ENCODE measurements at places on chromosomes 6 and 20.
A peak's percentile ranks its signal among the peaks of the same experiment; 100 is the strongest.

DNA sequence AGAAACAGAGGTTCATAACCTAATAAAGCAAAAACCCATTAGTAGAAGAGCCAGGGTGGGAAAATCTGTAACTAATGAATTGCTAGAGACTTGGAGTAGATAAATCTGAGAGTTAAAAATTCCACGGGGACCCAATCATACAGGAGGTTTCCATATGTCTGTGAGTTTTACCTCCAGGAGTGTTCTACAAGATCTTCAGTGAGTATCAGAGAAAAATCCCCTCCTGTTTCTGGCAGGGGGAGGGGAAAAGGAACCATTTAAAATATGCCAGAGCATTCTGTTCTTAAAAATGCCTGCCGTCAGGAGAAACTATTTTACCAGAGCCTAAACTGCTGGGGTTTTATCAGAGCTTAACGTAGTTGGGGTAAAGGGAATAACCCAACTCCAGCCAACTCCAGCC lies 54.0 kb upstream of the PLN start:
- peak; percentile 49 for DNase-seq

GRCh38 chr6:141726248-141726647 lies 406.5 kb upstream of the GJE1 start:
- no peak for DNase-seq

GRCh38 chr6:24614043-24614420 lies 32.0 kb downstream of the KIAA0319 start:
- DNase-seq: no peak

- DNase-seq: no peak
These were observed 162.0 kb upstream of the EPHA7 start for GRCh38 chr6:93581371-93581770.

GRCh38 chr20:55386686-55387085 lies 618.6 kb downstream of the CBLN4 start:
- DNase-seq: peak; percentile 1

DNA sequence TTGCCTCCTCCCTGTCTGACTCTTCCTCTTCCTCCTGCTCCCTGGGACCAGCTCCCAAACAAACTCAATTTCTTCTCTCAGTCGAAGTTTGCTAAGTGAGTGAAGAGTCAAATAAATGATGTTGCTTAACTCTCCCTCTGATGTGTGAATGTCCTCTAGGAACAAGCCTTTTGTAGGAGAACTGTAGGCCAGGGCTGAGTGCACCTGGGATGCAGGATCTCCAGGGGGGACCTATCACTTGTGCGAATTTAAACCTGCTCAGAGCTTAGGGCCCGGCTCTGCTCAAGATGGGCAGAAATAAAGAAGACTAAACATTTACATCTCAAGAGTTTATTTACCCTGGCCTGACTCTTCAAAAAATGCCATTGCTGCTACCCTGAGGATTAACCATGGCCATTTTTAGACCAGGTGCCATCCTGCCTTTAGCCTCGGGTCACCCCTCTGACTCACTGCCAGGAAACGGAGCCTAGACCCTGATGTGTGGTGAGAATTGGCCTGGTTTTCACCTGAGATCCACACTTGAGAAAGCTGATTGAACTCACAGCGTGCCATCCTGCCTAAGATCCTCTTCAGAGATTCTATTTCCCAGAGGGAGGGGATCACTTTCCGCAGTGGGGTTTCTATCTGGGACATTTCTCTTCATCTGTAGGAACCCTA lies 63.6 kb upstream of the CD93 start:
- DNase-seq: no peak

DNA sequence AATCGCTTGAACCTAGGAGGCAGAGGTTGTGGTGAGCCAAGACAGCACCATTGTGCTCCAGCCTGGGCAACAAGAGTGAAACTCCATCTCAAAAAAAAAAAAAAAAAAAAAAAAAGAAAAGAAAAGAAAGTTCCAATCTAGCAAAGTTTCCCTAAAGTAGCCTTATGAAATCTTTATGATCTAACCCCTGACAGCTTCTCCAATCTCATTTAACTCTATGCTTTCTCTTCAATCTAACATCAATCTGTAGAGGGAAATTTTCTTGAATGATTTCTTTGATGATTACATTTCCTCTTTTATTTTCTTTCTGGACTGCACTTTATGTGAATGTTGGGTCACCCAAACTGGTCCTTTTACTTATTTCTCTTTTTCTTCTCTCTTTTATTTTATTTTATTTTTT lies 2.2 kb upstream of the SLC18B1 start:
- no peak for DNase-seq

- DNase-seq: peak; percentile 71
These were observed 81.7 kb upstream of the NFATC2 start for GRCh38 chr20:51624157-51624731.

GRCh38 chr20:45104786-45105185 lies 3.9 kb upstream of the KCNS1 start:
- peak; percentile 72 for DNase-seq

- DNase-seq: peak; percentile 87
These were observed 2.3 kb downstream of the E2F3 start for GRCh38 chr6:20403766-20404640.

- peak; percentile 40 for DNase-seq
These were observed 77.6 kb downstream of the HUS1B start for GRCh38 chr6:579339-579738.

GRCh38 chr6:85594197-85594930 lies 706 bp upstream of the SNX14 start:
- peak; percentile 4 for DNase-seq

DNA sequence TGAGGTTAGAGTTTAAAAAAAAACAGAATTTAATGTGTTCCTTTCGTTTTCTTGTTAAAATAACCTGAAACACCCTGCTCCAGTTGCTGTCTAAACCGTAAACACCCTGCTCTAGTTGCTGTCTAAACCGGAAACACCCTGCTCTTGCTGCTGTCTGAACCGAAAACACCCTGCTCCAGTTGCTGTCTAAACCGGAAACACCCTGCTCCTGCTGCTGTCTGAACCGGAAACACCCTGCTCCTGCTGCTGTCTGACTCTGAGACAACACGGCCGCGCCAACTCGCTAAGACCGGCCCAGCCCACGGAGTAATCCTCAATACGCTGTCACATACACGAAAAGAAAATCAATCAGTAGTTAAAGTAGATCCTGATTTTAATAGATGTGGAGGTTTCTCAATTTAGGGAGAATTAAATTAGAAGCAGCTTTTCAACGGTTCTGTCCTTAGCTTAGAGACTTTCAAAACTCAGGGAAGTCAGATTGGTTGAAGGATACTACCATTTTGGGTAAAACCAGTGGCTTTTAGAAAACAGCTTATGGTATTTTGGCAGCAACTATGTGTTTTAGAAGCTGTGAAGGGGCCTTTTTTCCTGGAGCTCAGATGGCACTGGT lies 98.3 kb downstream of the RAMACL start:
- DNase-seq: peak; percentile 67

GRCh38 chr6:100276311-100277057 lies 188.2 kb downstream of the SIM1 start:
- DNase-seq: no peak

DNA sequence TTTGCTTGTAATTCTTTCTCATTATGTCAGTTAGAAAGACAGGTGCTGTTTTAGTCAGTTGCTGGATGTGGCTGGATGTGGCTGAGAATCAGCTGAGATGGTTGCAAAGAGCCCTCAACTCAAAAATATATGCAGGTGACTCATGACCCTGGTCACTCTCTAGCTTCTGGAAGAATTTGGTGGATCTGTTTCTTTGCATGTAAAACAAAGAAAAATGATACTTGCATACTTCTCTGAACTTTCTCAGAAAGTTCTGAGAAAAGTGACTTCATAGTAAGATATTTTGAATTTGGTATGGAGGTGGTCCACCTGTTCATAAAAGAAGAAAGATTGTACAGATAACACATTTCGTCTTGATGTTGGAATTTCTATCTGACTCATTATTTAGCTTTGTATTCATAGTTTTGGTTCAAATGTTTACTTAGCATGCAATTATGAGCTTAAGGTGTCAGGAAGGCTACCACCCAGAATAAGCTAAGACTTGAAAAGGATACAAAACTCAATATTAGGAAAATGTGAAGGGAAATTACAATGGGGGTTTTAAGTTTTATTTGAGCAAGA lies 163.2 kb upstream of the OLIG3 start:
- DNase-seq: no peak

- no peak for DNase-seq
These were observed 105.6 kb upstream of the NXT1 start for GRCh38 chr20:23244916-23245552.

DNA sequence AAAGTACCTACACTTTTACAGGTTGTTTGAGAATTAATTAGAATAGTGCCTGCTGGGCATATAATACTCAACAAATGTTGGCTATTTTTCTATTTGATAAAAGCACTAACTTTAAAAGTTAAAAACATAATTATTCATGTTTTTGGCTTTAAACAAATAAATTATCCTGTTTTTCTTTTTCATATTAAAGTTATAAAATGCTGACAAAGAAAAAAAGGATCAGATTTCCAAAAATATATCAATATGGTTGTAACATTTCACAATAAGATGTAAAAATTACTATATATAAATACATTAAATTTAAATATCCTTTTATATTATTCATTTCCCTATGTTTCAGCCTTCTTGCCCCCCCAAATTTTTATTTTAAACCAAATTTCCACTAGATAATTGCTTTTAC lies 312.0 kb downstream of the RNGTT start:
- DNase-seq: no peak

GRCh38 chr20:36465109-36466080 lies 75.9 kb upstream of the MYL9 start:
- peak; percentile 90 for DNase-seq

DNA sequence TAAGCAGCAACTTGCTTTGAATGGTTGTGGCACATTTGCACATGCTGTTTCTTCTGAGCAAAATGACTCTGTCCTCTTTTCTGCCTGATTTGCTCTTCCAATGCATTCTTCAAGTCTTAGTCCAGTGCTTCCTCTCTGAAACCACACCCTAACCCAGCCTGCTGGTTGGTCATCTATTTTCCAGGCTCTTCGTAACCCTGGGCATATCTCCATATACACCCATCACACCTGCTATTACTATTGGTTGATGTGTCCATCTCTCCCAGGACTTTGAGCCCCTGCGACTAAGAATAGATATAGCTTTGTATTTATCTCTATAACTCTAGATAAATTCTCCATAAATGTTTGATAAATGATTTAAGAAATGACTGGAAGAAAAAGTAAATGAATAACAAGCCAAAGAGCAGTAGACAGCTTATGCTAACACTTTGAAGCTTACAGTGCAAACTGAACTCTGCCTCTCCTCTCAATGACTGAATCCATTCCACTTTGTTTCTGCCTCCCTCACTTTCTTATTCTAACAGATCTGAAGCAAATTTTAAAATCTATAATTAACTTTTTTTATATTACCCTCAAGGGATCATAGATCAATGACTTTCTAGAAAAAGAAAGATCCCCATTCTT lies 59.7 kb upstream of the NT5E start:
- no peak for DNase-seq

DNA sequence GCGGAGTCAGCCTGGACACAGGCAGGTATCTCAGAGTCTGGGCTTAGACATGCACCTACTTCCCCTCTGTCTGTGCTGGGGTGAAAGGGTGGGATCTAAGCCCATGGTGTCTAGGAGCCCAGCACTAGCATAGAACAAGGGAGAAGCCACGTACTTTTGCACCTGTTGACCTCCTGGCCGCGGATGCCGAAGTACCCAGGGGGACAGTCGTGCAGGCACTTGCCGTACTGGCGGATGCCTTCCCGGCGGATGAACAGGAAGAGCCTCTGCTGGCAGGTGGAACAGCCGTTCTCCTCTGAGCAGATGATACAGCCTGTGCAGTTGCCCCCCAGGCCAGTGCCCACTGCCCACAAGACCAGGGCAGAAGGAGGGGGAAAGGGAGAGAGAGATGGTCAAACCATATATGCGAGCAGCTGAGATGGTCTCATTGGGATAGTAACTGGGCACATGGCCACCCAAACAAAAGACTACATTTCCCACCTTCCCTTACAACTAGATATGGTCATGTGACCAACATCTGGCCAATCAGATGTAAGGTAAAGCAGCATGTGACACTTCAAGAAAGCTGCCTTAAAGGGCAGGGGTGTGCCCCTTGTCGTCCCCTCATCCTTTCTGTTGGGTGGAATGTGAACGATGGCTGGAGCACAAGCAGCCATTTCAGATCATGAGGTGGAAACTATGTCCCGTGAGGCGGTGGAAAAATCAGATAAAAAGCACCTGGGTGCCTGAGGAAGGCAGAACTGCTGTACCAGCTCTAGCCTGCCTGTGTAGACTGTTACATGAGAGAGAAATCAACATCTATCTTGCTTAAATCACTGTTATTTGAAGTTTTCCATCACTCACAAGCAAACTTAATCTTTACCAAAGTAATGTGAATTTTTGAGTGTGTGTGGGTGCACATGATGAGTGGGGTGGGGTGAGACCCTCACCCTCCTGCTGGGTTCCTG lies 34.0 kb downstream of the RSPO4 start:
- DNase-seq: peak; percentile 35

- DNase-seq: no peak
These were observed 147.5 kb downstream of the MYO6 start for GRCh38 chr6:75896526-75896925.

DNA sequence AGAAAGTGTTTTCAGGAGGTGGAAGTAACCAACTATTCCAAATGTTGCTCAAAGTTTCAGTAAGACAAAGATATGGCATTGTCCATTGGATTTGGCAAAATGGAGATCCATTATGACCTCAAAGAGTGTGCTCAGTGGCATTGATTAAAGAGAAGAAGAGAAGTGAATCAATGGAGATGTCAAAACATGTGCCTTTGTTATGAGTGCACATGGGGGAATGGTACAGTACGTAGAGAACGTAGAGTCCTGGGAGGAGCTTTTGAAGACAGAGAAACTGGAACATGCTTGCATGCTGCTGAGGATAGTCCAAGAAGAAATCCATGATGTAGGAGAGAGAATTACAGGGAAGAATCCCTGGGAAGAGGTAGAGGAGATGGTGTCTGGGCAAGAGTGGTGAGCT lies 42.0 kb upstream of the PAX1 start:
- DNase-seq: no peak

DNA sequence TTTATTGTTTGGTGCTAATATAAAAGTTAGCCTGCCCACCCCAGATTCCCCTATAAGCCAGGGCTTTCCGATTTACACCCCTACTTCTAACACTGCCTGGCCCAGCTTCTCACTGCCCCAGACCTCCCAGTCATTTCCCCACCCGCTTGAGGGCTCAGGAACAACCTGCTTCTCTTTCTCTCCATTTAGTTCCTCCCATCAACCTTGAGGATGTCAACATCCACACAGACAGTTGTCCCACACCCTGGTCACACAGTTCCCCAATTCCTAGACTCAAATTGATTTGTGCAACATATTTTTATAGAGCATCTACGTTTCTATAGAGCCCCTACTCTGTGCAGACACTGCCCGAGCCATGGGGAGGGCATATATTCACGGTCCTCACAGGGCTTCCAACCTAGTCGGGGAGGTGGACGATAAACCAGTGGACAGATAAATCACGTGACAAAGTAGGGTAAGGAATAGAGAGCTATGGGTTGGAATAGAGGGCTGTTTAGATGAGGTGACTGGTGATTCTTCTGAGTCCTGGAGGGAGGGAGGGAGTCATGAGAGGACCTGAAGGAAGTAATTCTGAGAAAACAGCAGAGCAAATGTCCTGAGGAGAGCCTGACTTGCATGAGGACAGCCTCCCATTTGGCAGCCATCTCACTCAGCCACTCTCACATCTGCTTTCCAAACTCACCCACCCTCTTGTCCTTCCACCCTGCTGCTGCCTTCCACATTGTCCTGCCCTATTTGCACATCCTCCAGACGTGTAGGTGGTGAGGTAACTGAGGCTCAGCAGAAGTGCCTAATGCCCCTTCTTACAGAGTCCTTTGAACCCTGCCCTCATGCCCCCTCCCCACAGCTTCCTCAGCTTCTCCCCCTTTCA lies 6.3 kb downstream of the GABRR2 start:
- no peak for DNase-seq

GRCh38 chr6:44649365-44650025 lies 262.0 kb downstream of the CDC5L start:
- peak; percentile 64 for DNase-seq

Data from fibroblast of skin of right biceps (primary cell).